Karpas-422 (cell line): ENCODE measurements at places on chromosomes 12 and 14. TPM values are rescaled to one million over a fixed set of nuclear protein-coding genes. Genes with fewer than 3 reads are reported as not detected.

GRCh38 chr14:97603201-97603600, 806.0 kb downstream of the VRK1 start:
- H3K4me3 ChIP-seq, result no peak overlapping the region
- no peaks in the 10 kb centered on the region for H3K27me3 ChIP-seq

- H3K27me3 ChIP-seq, result no peaks in the 10 kb centered on the region
- H3K36me3 ChIP-seq, result no peaks in the 10 kb centered on the region
- H3K4me1 ChIP-seq, result no peaks in the 10 kb centered on the region
- DNase-seq, result no peak
- H3K27ac ChIP-seq, result no peak within 1 kb of the TSS
- no peak within 1 kb of the TSS for H3K4me3 ChIP-seq
Measured at GRCh38 chr14:104085032-104085888, at the start of gene ASPG. Gene ASPG, plus strand, starts transcription at chr14:104085700. Its CDS starts 71 bp downstream, at chr14:104085771.

MSRB3 gene
- total RNA-seq, result not detected in 2 replicates

DNA sequence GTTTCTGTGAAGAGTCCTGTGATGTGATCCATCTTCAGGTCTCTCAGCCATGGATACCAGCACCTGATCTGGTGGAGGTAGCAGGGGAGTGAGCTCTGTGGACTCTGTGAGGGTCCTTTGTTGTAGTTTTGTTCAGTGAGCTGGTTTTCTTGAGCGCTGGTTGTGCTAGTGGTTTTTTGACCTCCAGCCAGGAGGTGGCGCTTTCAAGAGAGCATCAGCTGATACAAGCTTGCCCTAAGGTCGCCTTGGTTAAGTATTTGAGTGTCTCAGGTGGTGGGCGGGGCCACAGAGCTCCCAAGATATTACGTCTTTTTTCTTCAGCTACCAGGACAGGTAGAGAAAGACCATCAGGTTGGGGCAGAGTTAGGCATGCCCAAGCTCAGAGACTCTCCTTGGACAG, 139.7 kb downstream of the TTLL5 start:
- H3K36me3 ChIP-seq, result peaks cover 32% of the 10 kb centered on the region
- peaks cover 7% of the 10 kb centered on the region for H3K4me1 ChIP-seq
- H3K4me3 ChIP-seq, result no peak overlapping the region

DNA sequence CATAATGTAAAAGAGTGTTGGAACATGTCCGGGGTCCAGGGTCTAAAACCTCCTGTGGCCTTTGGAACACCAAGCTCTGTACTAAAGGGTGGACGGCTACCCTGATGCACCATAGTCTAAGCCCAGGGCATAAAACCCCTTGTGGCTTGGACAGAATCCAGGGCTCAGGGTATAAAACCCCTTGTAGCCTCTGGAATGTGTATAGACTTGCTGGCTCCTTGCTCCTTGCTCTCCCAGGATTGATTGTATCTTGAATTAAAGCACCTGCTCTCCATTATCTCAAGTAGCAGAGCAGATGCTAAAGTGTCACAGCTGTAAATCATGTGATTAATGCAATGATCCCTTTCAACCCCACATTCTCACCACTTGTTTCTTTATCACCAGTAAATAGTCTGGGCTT, 556.5 kb downstream of the LRFN5 start:
- no peak overlapping the region for H3K4me3 ChIP-seq
- no peaks in the 10 kb centered on the region for H3K36me3 ChIP-seq
- no peak for DNase-seq
- no peaks in the 10 kb centered on the region for H3K4me1 ChIP-seq

GRCh38 chr14:68953196-68953555, 25.9 kb downstream of the ACTN1 start:
- H3K4me3 ChIP-seq, result no peak overlapping the region
- no peaks in the 10 kb centered on the region for H3K36me3 ChIP-seq
- no peak overlapping the region for H3K27ac ChIP-seq
- H3K4me1 ChIP-seq, result no peaks in the 10 kb centered on the region
